ENCODE measurements at places on chromosomes 16 and 17.
A peak's percentile ranks its signal among the peaks of the same experiment; 100 is the strongest.

- no peak for DNase-seq
Measured at GRCh38 chr17:78485290-78486168, 91.7 kb downstream of the DNAH17 start.

DNA sequence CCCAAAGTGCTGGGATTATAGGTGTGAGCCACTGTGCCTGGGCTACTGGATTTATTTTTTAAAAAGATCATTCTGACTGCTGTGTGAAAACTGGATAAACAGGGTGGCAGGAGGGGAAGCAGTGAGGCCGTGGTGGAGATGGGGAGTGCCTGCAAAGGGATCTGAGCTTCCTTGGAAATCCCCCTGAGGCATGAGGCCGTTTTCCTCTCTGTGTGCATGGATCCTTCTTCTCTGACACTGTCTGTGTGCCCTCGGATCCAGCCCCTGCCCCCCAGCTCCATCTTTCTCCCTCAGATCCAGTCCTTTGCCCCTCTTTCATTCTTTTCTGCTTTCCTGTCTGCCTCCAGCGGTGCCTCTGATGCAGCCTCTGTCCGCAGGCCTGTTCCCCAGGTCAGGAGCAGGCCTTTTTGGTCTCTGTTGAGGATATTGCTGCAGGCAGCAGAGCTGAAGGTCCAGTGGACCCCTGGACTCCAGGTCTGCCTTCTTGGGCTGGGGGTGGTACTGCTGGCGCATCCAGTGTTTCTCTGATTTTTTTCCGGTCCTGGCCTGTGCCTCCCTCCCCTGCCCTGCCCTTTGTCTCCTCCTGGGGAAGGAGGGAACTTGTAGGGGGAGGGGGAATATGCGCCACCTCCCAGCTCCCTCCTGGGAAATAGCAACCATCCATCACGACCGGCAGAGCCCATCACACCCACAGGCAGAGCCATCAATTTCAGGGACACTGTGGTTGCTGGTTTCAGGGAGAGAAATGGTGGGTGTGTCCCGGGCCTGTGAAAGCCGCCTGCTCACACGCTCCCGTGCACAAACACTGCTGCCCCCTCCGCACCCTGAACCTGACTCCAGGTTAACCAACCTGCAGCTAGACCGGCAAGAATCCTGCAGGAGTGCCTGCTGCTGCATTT is 17.0 kb downstream of the MGAT5B start:
- DNase-seq, result no peak

DNA sequence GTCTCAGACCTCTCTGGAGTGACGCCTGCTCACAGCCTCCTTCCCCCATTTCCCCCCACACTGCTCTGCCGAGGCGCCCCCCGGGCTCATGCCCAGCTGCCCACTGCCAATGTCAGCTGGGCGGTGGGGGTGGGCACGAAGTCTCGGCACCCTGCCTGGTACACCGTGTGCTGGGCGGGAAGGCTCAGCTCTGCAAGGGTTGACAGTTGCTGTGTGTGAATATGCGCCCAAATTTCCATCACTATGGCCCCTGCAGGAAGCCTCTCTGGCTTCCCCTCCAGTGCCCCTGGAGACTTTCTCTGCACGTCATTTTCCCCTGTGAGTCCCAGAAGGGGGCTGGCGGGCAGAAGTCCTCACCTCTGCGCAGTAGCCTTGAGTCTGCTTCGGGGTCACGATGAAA is 11.6 kb upstream of the CAMKK1 start:
- no peak for DNase-seq

DNA sequence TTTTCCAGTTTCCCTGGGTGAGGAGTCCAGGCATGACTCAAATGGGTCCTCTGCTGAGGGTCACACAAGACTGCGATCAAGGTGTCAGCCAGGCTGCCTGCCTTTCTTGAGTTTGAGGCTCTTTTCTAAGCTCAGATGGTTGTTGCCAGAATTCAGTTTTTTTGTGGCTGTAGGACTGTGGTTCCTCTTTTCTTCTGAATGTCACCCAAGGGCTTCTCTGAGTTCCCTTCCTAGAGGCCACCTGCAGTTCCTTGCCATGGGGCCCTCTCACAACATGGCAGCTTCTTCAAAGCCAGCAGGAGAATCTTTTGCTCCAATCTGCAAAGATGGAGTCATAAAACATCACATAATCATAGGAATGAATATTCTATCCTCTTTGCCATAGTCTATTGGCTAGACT is 17.5 kb downstream of the LIMD2 start:
- no peak for DNase-seq

DNA sequence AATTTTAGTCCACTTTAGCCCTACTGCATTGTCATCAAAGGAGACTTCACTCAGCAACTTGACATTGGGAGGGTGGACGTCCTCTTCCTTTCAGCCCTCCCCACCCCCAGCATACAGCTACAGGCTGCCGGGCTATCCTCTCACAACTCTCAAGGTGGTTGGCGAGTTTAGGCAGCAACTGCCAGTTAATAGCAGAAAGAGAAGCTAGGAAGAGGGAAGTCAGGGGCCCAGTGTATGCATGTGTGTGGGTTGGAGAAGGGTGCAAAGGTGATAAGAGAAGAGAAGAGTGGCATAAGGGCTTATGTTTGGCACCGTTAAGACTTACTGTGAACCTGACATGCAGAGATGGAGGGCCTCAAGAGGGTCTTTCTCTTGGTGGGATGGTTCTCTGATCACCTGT is 31.8 kb downstream of the CCL4 start:
- DNase-seq, result no peak

- no peak for DNase-seq
Measured at GRCh38 chr17:258045-258734, 76.7 kb upstream of the DOC2B start.

DNA sequence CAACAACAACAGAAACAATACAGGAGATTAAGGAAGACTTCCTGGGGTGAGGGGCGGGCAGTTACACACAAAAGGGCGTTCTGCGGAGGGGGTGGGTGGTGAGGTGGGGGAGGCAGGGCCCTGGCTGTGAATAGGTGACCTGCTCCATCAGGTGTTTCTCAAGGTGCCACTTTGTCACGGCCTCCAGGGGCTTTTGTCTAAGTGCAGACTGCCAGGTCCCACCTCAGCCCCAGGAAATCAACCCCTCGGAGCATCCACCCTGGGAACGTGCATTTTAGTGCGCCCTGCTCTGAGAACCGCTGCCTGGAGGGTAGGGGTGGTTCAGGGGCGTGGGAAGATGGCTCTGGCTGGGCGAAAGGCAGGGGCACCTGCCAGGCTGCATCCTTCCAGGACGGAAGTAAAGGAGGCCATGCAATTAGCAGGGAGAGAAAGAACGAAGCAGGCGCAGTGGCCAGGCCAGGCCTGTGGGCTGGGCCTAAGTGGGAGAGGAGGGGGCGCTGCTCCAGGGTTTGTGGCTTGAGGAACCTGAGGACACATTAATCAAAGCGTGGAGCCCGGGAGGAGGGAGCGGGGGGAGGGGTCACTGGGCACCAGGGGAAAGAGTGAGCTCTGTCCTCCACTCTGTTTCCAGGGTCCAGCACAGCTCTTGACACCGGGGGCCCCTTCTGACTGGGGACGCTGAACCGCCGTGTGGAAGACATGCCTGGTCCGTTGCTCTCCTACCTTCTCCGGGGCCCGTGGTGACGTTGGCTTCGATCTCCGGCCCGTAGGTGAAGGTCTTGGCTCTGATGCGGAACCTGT is 49.4 kb upstream of the CDC42EP4 start:
- no peak for DNase-seq

GRCh38 chr17:79874329-79874981 is 35.2 kb upstream of the CBX4 start:
- DNase-seq, result peak; percentile 16

DNA sequence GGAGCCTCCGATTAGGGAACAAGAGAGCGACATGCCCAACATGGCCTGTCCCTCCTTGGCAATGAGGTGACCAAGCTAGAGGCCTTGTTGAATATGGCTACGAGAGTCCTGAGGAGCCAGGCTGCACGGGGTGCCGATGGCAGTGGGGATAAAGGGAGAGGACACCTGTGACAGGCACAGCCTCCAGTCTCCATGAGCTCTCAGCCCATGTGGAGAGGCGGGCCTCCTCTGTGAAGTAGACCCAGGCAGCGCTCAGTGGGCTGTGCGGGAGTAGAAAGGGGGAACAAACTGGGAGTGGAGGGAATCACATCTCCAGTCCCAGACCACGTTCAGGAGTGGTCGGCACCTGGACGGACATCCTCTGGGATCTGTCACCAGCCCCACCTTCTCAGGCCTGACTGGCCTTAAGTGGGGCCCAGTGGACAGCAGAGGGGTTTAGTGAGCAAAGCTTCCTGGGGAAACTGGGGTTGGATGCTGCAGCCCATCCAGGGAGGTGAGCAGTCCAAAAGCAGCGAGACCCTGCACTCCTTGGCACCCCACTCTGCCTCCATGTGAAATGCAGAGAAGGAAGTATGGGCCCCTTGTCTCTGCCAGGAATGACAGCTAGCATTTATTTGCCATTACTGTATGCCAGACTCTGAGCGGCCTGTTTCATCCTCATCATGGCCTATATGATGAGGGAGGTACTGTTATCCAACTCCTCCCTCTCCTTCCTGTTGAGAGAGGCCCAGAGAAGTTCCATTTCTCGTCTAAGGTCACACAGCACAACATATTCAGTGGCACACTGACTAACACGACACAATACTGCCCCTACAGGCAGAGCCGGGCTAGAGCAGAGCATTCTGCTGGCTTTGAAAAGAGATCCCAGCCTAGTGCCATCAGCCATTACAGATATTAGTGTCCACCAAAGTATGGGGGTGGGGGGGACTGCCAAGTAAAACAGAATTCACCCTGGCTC is 4.5 kb upstream of the TMEM92 start:
- DNase-seq, result peak; percentile 7

DNA sequence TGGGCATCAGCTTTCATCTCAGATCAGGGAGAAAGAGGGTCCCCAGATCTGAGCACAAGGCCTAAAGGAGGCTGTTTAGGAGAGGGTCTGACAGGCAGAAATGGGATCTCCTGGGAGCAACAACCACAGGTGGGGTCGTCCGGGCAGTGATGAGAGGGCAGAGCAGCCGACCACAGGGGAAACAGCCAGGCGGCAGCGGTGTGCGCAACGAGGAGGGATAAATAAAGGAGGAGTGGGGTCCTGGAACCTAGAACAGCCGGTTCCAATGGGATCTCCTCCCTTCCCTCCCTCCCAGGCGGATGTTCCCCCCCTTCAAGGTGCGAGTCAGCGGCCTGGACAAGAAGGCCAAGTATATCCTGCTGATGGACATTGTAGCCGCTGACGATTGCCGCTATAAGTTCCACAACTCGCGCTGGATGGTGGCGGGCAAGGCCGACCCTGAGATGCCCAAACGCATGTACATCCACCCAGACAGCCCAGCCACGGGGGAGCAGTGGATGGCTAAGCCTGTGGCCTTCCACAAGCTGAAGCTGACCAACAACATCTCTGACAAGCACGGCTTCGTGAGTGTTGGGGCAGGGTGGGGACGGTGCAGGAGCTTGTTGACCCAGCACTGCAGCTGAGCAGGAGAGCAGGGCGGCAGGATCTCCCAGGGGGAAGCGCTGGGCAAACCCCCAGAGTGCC is 1.9 kb downstream of the TBX2 start:
- DNase-seq, result no peak

DNA sequence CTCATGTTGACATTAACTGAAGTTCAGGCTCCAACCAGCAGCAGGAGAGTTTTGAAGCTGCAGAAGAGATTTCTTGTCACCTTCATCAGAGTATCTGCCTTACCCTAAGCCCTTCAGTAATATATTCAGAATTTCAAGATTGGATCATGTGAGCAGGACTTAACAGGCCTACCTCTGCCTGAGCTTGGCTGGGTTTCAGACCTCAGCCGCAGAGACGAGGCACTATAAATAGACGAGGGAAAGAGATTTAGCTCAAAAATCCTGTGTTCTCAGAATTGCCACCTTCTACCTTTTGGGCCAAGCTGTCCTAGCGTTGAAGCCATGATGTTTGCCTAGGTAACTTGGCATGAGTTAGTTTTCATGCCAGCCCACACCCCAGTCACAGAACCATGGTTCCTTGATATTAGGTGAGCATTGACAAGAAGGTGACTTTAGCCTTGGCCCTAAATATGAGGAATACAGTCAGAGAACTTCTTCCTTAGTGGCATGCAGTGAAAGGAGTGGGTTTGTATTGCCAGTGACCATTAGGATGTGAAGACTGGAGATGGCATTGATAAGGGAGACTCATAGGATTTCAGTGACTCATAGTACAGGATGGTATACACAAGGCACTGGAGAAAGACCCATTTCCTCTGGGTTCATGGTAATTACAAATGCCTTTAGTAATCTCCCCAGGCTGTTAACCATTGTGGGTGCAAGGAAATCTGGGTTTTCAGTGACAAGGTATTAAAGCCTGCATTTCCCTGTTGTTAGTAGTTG is 224.3 kb downstream of the MSI2 start:
- DNase-seq, result no peak

DNA sequence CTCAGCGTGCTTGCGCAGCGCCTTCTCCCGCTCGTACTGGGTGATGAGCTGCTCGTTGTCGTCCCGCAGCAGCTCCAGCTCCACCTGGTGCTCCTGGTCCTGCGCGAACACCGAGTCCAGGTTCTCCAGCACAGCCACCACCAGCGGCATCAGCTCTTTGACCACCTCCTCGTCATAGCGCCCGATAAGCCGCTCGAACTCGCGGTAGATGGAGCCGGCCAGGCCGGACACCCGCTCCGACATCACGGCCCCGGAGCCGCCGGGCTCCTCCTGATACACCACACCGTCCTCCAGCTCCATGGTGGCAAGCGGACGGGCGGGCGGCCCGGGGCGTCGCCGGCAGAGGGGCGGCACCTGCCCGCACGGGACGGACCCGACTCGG is 320 bp downstream of the SPAG9 start:
- no peak for DNase-seq

DNA sequence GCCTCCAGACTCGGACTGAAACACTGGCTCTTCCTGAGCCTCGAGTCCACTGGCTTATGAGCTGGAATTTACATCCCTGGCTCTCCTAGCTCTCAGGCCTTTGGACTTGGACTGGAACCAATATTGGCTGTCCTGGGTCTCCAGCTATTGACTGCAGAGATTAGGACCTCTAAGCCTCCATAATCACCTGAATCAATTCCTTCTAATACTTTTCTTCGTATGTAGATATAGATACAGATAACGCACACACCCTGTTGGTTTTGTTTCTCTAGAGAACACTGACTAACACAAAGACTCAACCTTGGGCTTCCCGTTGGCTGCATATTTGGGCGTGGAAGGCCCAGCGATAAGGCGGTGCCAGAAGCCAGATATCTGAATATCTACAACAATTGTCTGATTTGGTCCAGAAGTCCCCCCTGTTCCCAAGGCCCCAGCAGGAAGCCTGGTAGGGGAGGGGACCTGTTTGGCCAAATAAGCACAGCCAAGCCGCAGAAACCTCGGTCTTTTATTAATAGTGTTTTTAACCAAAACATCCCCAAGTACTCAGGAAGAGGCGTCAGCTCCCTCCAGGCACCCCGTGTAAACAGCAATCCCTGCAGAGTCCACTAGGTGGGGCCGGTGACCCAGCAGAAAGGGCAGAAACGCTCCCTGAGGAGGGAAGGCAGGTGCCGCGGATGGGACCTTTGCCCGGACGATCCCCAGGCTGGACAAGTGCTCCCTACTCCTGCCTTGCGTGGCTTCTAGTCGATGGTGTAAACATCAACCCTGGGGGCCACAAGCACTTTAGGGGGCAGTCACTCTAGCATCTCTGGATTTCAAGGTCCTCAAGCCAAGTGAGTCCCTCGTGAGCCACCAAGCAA is 57.0 kb downstream of the ABR start:
- no peak for DNase-seq
